AG04449 (cell line): ENCODE measurements at places on chromosomes 16 and 17.

- DNase-seq, result no peak
Measured at GRCh38 chr17:42562388-42563142, 617 bp downstream of the COASY start.

GRCh38 chr17:45307290-45308015 lies 9.4 kb downstream of the MAP3K14 start:
- DNase-seq, result no peak

DNA sequence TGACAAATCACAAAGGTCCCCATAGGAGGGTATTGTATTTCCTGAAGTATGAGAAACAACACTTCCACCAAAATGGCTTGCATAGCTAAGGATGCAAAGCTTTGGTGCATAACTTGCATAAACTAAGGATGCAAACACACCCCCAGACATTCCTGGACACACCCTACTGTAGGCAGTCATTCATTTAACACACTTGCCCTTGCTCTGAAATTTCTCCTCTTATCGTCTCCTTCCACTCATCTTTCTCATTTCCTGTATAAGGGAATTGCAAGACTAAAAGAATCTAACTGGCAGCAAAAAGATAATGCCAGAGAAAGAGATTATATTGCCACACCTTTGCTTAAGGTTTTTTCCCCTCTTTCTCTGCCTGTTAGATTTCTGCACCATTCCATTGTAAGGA lies 28.3 kb downstream of the CHD9 start:
- no peak for DNase-seq

GRCh38 chr17:1216217-1217088 lies 36.7 kb upstream of the ABR start:
- no peak for DNase-seq

DNA sequence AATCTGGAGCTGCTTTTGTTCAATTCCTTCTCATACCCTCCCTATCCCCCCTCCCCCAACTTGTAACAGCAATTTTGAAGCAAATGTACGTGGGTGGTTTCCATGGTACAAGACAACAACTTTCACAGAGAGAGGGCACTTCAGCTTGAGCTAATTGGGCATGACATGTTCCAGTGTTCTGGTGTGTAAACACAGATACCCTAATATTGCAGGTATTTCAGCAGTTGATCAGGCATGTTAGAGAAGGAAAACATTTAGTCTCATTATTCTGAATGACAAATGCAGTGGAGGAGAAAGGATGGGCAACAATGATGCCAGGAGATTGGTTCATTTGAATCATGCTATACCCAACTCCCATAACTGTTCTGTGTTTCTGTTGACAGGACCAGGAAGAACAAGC lies 137.5 kb downstream of the TRIM37 start:
- DNase-seq, result no peak

- no peak for DNase-seq
Measured at GRCh38 chr16:60510941-60511340, 1525.3 kb downstream of the CDH8 start.

- no peak for DNase-seq
Measured at GRCh38 chr16:7332611-7333010, at the start of gene RBFOX1. TSS of gene RBFOX1 (plus strand) at chr16:7332845.

DNA sequence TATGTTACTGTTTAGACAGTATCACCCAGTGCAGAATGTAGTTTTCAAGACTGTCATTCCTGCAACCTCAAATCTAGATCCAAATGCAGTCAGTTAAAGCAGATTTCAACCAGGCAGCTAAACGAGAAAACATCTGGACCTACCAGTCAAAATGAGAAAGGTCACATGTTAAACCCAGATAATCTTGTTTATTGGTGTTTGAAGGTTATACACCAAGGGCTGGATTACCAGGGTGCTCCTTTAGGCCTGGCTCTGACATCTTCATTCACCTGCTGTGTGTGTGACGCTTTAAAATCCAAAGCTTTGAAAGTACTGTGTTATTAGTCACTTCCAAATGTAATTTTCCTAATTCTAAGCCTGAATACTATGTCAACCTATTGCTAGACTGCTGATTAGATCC lies 54.9 kb downstream of the IKZF3 start:
- no peak for DNase-seq

- DNase-seq, result no peak
Measured at GRCh38 chr16:69589434-69590269, 23.9 kb downstream of the NFAT5 start.

- no peak for DNase-seq
Measured at GRCh38 chr17:56577843-56578204, 15.7 kb upstream of the NOG start.

DNA sequence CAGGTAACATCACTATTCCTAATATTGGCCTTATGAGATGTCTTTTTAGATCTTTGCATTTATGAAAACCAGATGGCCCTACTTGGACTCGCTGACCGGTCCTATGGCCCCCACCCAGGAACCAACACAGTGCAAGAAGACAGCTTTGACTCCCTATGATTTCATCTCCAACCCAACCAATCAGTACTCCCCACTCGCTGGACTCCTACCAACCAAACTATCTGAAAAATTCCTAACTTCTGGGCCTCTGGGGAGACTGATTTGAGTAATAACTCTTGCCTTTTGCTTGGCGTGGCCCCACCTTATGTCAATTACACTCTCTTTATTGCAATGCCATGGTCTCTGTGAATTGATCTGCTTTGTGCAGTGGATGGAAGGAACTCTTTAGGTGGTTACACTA lies 828.9 kb downstream of the CDH11 start:
- DNase-seq, result no peak

GRCh38 chr17:17766077-17766743 lies 70.6 kb downstream of the SREBF1 start:
- no peak for DNase-seq

- no peak for DNase-seq
Measured at GRCh38 chr17:67993998-67994361, 2.3 kb downstream of the C17orf58 start.

- DNase-seq, result no peak
Measured at GRCh38 chr16:21283521-21284289, 5.6 kb upstream of the CRYM start.

DNA sequence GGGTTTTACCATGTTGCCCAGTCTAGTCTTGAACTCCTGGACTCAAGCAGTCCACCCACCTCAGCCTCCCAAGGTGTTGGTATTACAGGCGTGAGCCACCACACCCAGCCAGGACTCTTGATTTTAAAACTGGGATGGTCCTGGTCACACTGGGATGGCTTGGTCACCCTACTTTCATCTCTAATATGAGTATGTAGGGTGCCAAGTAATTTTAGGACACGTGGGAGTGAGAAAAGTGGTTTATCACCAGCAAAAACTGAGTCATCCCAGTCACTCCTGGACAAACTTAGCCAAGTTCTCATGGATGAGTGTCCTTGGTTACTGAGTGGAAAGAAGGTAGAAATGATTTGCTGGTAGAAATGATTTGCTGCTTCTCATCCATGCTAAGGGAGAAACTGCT lies 9.9 kb downstream of the CLEC19A start:
- DNase-seq, result no peak

DNA sequence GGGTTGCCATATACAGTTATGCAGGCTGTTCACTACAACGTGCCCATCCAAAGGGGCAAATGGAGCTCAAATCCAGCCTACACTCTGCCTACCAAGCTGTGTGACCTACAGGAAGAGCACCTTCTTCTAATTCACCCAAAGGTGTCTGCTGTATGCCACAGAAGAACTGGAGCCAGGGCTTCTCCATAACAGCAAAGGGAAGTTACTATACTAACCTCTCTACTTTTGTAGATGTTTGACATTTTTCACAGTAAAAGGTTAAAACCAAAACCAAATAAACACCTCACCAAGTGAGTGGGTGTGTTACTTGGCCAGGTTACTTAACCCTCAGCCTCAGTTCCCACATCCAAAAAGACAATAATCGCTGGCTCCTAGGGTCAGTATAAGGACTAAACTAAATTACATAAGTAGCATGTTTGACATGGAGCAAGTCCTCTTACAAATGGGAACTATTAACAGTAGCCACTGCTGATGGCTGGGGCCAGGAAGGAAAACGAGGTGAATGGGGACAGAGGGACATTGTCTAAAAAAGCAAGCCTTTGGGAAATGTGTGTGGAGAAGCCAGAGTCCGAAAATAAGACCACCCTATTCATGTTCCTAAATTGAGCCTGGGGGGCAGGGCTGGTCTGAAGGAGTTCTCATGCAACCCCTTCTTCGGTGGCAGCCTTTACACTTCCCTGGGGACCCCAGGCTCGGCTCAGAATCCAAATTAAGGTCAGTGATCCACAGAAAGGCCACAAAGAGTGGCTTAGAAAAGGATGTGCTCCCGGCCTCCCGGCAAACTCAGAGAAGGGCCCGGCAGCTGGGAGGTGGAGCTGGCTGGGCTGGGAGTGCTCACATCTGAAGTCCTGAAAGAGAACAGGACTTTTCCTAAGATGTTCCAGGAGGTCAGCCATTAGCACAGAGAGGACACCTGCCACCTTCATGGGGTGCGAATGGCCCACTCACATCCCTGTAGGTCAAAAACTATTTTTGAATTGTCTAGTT lies 13.5 kb downstream of the CUEDC1 start:
- DNase-seq, result no peak

GRCh38 chr16:51440131-51440889 lies 289.2 kb upstream of the SALL1 start:
- no peak for DNase-seq

- no peak for DNase-seq
Measured at GRCh38 chr16:82005027-82005830, 6.0 kb downstream of the SDR42E1 start.

GRCh38 chr17:2062571-2063183 lies 7.8 kb downstream of the HIC1 start:
- no peak for DNase-seq

DNA sequence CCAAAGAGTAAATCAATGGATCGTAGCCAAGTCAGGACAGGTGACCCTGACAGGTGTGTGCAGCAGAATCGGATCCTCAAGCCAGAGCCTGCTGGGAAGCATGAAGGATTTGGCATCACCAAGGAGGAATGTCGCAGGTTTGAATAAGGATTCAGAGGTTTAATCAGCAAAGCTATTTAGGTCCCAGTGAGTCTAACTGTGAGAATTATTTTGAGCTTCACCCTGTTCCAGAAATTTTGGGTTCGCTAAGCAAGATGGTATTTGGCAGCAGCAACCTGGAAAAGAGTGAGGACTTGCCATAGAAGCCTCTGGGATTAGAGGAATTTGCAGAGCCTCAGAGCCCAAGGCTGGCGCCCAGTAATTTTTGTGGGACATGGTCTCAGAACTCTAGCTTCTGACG lies 173.0 kb downstream of the CCDC182 start:
- no peak for DNase-seq

- DNase-seq, result no peak
Measured at GRCh38 chr17:2797226-2797625, 988 bp downstream of the RAP1GAP2 start.

DNA sequence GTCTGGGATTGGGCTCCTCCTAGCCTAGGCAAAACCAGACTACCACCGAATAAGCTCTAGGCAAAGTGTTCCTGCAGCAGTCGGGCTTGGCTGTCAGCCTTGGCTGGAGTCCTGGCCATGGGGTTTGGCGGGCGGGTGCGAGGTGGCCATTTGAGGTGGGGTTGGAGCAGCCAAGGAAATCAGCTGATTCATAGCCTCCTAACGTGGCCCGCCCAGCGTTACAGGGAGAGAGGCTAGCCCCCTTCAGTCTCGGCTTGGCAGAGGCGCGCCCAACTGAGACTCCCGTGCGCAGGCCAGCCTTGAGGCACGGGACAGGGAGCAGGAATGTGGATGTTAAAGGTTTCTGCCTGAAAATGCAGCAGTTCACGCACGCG lies 1.9 kb downstream of the PMP22 start:
- no peak for DNase-seq

DNA sequence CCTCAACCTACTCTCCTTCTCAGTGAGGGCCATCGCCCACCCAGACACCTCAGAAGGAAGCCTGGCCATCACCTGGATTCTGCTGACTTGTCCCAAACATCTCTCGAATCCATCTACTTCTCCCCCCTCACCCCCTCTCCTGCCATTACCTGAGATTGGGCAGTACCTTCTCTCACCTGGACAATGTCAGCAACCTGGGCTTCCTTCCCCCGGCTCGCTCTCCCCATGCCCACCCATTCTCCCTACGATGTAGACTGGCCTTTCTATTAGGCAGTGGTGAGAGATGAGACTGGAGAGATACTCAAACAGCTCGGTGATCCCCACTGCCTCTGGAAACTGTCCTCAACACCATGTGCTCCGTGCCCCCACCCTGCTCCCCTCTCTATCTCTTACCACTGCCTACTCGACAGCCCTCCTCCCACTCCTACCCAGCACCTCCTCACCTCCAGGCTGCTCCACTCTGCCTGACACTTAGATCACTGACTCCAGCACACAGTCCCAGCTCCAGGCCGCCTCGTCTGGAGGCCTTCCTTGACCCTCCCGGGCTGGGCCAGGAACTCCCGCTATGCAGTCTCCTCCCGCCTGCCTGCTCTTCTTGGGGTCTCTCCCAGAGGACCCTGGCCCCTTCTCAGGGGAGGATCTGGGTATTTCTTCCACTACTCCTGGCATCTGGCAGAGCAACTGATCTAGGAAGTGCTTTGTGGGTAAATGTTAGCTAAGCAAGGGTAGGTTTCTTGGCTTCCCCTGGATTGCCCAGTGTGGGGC lies 235.8 kb upstream of the NLRP1 start:
- no peak for DNase-seq
